Ascending aorta (tissue), 2 donors: ENCODE measurements at places on chromosomes 1 and 21.

DNA sequence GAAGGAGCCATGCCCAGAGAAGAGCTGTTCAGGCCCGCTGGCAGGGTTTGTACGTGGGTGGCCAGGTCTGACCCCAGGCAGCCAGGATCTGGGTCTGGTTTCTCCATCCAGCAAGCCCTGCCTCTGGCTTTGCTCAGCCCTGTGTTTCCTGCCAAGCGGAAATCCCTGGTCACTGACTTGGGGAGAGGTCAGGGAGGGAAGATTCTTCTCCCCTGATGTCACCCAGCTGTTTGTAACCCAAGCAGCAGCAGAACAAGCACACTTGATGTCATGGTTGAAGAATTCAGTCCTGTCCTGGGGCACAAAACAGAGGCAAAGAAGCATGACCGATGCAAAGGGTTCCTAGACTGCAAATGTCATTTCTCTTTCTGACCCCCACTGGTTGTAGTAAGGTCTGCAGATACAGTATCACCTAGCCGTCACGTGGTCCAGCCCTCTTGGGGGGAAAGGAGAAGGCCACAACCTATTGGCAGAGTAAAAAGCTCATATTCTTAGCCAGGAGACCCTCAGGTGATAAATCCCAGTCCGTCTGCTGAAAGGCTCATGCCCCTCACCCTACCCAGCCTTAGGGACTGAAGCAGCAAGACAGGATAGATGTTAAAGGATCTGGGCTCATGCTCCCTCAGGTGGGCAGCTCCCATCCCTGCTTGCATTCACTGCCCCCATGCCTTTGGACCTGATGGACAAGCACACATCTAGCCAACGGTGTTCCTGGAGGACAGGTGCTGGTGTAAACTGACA is 120.9 kb downstream of the SYT2 start:
- peaks cover 55% of the 10 kb centered on the region for H3K4me1 ChIP-seq
- H3K4me3 ChIP-seq = no peak overlapping the region
- H3K36me3 ChIP-seq = peaks cover 28% of the 10 kb centered on the region
- peak overlapping the region; percentile 94 for H3K27ac ChIP-seq

GRCh38 chr1:225847610-225848009 is 34.6 kb downstream of the TMEM63A start:
- no peak overlapping the region for H3K27ac ChIP-seq
- H3K27me3 ChIP-seq = no peaks in the 10 kb centered on the region
- H3K36me3 ChIP-seq = peaks cover 51% of the 10 kb centered on the region
- DNase-seq = no peak

- H3K4me1 ChIP-seq = peaks cover 4% of the 10 kb centered on the region
- H3K27me3 ChIP-seq = no peaks in the 10 kb centered on the region
- no peaks in the 10 kb centered on the region for H3K36me3 ChIP-seq
- DNase-seq = no peak
- no peak overlapping the region for H3K4me3 ChIP-seq
Measured at GRCh38 chr1:8733484-8733883, 84.0 kb downstream of the RERE start.

- H3K27ac ChIP-seq = no peak overlapping the region
- DNase-seq = no peak
- no peaks in the 10 kb centered on the region for H3K36me3 ChIP-seq
- no peaks in the 10 kb centered on the region for H3K27me3 ChIP-seq
- no peak overlapping the region for H3K4me3 ChIP-seq
Measured at GRCh38 chr1:197218857-197219256, 49.2 kb upstream of the CRB1 start.

GRCh38 chr1:228002792-228003191 is 4.0 kb upstream of the WNT3A start:
- H3K4me1 ChIP-seq = no peaks in the 10 kb centered on the region
- no peak overlapping the region for H3K27ac ChIP-seq
- DNase-seq = no peak
- no peak overlapping the region for H3K4me3 ChIP-seq
- H3K27me3 ChIP-seq = peaks cover 3% of the 10 kb centered on the region

- no peak overlapping the region for H3K27ac ChIP-seq
- no peak overlapping the region for H3K4me3 ChIP-seq
- no peak for DNase-seq
- H3K4me1 ChIP-seq = no peaks in the 10 kb centered on the region
- no peaks in the 10 kb centered on the region for H3K27me3 ChIP-seq
Measured at GRCh38 chr21:33101300-33101911, 31.5 kb downstream of the OLIG1 start.

- DNase-seq = no peak
- no peak overlapping the region for H3K4me3 ChIP-seq
- peaks cover 3% of the 10 kb centered on the region for H3K4me1 ChIP-seq
- H3K36me3 ChIP-seq = peaks cover 5% of the 10 kb centered on the region
Measured at GRCh38 chr1:236718328-236718727, 32.0 kb downstream of the ACTN2 start.

GRCh38 chr1:202275061-202275770 is 66.5 kb downstream of the UBE2T start:
- no peak overlapping the region for H3K4me3 ChIP-seq
- H3K27ac ChIP-seq = no peak overlapping the region
- H3K36me3 ChIP-seq = peaks cover 1% of the 10 kb centered on the region

- peaks cover 17% of the 10 kb centered on the region for H3K4me1 ChIP-seq
- H3K27me3 ChIP-seq = no peaks in the 10 kb centered on the region
- no peak for DNase-seq
Measured at GRCh38 chr21:45441431-45442255, 36.7 kb downstream of the COL18A1 start.

DNA sequence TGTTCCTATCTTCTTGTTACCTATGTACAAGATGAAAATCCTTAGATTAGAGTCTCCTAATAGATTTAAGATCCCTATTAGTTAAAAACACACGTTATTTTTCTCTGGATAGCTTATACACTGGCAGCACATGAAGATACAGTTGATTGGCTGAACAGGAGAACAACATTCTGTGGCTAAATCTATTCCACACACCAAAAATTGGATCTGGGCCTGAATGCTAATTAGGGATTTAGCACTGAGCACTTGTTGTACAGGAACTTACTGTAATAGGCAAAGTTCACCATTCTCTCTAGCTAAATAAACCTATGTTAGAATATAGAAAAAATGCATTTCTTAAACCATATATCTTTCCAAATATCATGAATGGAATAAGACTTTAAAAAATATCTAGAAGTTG is 117.1 kb upstream of the PTGFR start:
- DNase-seq = no peak
- H3K36me3 ChIP-seq = no peaks in the 10 kb centered on the region
- no peaks in the 10 kb centered on the region for H3K4me1 ChIP-seq

- H3K36me3 ChIP-seq = no peaks in the 10 kb centered on the region
- H3K27me3 ChIP-seq = no peaks in the 10 kb centered on the region
- H3K4me1 ChIP-seq = no peaks in the 10 kb centered on the region
- no peak overlapping the region for H3K27ac ChIP-seq
Measured at GRCh38 chr21:16113052-16113715, 383.4 kb downstream of the USP25 start.

GRCh38 chr1:20978413-20978812 is 191.3 kb upstream of the HP1BP3 start:
- no peaks in the 10 kb centered on the region for H3K36me3 ChIP-seq
- no peak overlapping the region for H3K4me3 ChIP-seq

DNA sequence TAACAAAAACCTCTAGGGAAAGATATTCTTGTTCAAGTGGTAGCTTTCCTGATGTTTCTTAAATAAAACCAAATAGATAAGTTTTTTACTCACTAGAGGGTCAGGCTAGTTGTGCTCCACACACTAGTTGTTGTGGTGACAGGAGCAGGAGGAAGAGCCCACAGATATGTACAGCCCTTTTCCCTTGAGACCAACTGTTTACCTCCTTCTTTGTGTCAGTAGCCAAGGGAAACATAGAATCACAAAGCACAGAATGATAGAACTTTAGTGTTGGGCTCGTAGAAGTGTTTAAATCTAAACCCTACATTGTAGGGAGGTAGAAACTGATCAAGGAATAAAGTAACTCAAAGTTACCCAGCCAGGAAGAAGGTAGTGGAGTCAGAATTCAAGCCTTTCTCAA is 309.0 kb downstream of the CTH start:
- H3K4me1 ChIP-seq = peaks cover 3% of the 10 kb centered on the region
- DNase-seq = no peak
- no peaks in the 10 kb centered on the region for H3K36me3 ChIP-seq
- H3K27me3 ChIP-seq = no peaks in the 10 kb centered on the region

GRCh38 chr1:92080128-92080985 is at the start of gene BTBD8:
Gene BTBD8 (plus strand): TSS chr1:92080345. CDS start chr1:92080572, 227 bp downstream.
- no peaks in the 10 kb centered on the region for H3K27me3 ChIP-seq
- H3K4me3 ChIP-seq = peak within 1 kb of the TSS; percentile 89
- no peaks in the 10 kb centered on the region for H3K36me3 ChIP-seq

- no peaks in the 10 kb centered on the region for H3K27me3 ChIP-seq
- no peaks in the 10 kb centered on the region for H3K36me3 ChIP-seq
- peak overlapping the region; percentile 80 for H3K27ac ChIP-seq
- H3K4me3 ChIP-seq = peak overlapping the region; percentile 24
- H3K4me1 ChIP-seq = peaks cover 10% of the 10 kb centered on the region
Measured at GRCh38 chr1:171081314-171081753, 9.4 kb upstream of the FMO3 start.
